ENCODE measurements at places on chromosomes 1 and 21.

DNA sequence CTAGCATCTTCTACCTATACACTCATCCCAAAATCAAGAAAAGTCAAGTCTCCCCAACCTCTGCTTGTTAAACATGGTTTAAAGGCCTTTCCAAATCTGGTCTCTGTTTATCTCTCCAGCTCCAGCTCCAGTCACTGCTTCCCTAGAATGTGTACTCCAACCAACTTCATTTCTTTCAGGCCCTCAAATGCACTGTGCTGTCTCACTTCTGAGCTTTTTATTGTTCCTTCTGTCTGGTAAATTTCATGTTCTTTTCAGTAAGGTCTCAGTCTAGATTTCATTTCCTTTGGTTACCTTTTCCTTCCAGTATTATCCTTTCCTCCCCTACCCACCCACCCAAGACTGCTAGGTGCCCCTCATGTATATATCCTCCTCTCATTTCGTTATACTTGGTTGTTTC lies 3.7 kb downstream of the COL24A1 start:
- no peak for DNase-seq

DNA sequence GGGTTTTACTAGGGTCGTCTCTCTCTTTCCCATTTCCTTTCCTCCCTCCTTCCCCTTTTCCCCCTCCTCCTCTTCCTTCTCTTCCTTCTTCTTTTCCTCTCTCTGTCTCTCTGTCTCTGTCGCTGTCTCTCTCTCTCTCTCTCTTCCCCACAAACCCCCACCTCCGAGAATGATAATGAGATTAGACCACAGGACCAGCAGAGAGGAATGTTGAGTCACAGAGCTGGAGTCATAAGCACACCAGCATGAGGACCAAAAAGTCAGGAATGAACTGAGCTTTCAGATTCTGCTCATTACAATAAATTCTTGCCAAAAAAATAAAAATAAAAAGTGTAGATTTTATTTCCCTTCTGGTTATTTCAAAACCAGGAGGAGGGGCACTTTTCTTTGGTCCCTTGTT lies 377.4 kb downstream of the LTN1 start:
- no peak for DNase-seq

- DNase-seq, result no peak
These were observed 10.4 kb upstream of the TMEM200B start for GRCh38 chr1:29133861-29134694.

DNA sequence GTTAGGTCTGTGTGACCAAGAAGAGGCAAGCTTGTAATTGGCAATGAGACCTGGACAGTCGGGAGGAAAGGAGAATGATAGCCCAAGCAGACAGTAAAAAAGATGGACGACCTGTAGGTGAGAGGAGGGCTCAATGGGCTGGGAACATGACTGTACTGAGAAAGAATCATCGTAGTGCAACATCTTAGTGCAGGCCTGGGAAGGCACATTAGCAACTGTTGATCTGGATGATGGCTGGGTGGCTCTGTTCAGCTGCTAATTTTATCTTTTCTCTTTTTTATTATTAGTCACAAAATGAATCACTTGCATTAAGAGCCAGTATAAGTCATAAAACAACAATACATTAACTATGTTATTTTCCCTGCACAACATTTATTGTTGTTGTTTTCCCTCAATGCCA lies 32.9 kb downstream of the IFI44 start:
- DNase-seq, result no peak

- no peak for DNase-seq
These were observed 76.1 kb upstream of the CNIH3 start for GRCh38 chr1:224539971-224540370.

GRCh38 chr1:18288722-18289121 lies 181.1 kb downstream of the IGSF21 start:
- no peak for DNase-seq

DNA sequence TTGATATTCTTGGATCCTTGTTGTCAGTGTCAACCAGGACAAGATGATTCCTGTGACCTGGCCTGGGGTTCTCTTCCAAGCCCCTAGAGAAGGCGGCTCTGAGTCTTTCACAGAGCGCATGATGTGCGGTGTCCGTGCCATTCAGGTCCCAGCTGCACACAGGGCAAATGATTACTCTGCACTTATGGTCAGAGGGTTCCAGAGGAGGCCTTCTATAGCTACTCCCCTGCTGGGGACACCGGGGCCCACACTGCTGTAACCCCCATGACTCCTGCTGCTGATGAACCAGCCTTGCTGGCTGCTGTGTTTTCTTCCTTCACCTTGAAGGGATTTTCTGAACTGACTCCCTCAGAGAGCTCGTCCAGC lies 1.5 kb downstream of the PTGFRN start:
- no peak for DNase-seq

DNA sequence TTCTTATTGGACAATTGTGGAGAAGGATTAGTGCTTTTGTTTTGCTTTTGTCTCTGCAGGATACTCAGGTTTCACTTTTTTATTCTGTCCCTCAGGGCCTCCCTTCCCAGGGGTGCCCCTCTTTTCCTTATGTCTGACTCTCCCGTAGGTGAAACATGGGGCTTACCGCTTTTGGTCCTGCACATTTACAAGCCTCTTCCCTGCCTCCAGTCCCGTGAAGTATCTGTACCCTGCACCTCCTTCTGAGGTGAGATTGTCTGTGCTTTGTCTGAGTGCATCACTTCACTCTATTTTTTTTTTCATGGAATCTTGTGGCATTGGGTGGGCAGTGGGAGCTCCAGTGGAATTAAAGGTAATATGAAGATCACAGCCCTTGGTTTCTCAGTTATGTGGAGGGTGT lies 758.1 kb upstream of the TPTE start:
- no peak for DNase-seq

- DNase-seq, result no peak
These were observed 10.0 kb downstream of the GBP5 start for GRCh38 chr1:89262643-89263042.

- DNase-seq, result no peak
These were observed 101.4 kb downstream of the PBX1 start for GRCh38 chr1:164660412-164660772.

Data from NCI-H2081 treated with DMSO at 0.1 percent for 48 hours (cell line).